Stimulated activated CD4-positive, alpha-beta T cell treated with anti-CD3 and anti-CD28 coated beads, Interleukin-15, amount 100 ng/mL, for 1 hour (primary cell): ENCODE measurements at places on chromosomes 11 and 22.

DNA sequence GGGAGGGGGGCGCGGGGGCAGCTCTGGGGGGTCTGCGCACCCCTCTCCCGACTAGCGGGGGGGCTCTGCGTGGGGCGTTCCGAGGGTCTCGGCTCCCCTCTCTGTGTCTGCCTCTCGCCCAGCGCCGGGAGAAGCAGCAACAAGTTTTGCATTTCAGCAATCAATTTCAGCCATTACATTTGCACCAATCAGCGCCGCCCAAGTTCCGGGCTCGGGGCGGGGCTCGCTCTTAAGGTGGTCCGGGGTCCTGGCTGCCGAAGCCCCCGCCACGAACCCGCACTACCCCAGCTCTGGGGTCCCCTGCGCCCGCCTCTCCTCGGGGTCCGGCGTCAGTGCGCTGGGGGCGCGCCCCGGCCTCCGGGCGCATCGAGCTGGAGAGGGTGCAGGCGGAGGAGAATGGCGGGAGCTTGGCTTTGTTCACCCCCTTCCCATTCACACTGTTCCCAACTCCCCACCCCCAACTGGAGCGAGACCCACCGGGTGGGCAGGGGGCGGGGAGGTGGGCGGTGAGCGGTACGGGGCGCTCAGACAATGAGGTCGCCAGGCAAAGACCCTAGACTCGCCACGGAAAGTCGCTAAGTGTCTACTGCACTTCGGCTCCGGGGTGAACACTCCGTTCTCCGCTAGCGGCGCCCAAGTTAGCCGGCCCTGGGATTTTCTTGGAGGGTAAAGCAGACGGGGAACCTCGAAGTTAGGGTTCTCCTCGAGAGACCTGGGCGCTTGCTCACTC, at the start of gene MN1:
Gene MN1 (minus strand): TSS at position 141 of the 730 bp plus-strand sequence. CDS start 1,213 bp downstream, outside the sequence.
- DNase-seq, result peak; percentile 52

GRCh38 chr11:59221441-59221840, 8.7 kb upstream of the MPEG1 start:
- no peak for DNase-seq

DNA sequence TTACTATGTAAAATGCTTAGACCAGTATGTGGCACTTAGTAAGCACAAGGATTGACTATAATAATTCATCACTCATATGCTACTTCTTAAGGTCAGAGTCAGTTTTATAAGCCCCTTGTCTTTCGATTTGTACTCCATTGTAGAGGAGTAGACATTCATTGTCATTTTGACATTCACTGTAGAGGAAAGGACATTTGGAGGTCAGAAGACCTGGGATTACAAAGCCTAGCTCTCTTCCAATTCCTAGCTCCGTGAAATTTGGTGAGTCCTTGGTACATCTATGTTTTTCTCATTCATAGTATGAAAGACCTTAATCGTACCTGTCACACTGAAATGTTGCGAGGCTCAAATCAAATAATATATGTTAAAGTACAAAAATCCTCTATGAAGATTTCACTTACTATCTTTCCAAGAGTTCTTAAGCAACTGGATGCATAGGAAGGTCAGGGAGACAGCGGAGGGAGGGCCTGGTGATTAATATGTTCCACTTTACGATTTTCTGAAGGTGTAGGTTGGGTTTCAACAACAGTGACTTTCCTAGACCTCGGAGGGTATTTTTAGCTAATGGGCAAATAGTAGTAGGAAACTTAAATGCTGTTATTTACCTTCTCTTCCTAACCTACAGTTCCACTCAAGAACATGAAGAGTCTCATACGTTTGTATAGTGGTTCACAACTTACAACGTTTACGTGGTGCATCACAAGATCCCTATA, 1.4 kb upstream of the EMSY start:
- DNase-seq, result no peak

DNA sequence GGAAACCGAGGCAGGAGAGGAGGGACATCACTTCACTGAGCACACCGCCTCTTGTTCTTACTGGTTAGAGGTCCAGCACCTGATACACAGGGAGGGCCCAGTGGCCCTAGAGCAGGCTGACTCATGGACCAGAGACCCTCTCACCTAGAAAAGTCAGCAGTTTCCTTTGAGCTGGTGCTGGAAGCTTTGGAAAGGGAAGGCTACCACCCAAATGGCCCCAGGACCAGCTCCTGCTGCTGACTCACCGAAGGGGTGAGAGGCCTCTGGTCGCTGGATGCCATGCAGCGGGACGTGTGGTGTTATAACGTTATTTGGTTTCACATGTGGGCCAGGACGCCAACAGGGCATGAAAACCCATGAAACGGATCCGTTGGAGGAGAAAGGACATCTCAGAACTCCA, 3.8 kb downstream of the NADSYN1 start:
- no peak for DNase-seq

GRCh38 chr11:57305523-57305922, 19.2 kb downstream of the TNKS1BP1 start:
- DNase-seq, result no peak

DNA sequence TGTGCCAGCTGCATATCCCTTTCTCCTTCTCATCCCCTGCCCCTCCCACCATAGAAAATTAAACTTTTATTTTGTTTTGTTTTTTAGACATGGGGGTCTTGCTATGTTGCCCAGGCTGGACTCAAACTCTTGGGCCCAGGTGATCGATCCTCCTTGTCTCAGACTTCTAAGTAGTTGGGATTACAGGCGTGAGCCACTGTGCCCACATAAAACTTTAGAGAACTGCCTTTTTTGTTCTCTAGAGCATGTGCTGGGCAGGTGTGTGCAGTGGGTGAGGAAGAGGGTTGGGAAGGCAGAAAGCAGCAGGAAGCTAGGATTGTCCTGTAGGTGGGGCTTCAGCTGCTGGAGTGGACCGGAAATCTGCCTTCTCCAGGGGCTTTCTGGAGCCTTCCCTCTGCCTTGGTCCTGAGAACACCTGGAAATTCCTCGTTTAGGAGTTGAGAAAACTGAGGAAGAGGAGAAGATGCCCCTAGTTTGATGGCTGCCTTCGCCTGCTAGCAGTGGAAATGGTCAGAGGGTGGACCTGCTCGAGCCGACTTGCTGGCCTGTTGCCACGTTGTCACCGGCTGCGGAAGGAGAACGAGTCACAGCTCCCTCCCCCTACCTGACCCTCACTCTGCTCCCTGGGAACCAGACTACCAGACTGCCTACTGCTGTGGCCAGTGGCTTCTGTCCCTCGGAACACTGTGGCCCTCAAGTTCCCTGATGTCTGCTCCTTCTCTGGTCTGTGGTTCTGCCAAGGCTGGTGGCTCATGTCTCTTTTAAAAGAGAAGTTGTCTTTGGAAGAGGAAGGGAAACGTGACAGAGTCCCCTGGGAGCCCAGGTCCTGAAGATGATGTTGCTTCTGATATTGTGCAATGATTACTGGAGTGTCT, 4.0 kb downstream of the ST14 start:
- DNase-seq, result no peak

GRCh38 chr11:8839306-8839956, 71.6 kb upstream of the AKIP1 start:
- no peak for DNase-seq

GRCh38 chr11:128693416-128693712, 508 bp upstream of the FLI1 start:
- DNase-seq, result no peak

GRCh38 chr22:33678523-33678922, 241.8 kb downstream of the LARGE1 start:
- DNase-seq, result no peak

- DNase-seq, result no peak
Observed at GRCh38 chr11:127693686-127694085, 693.1 kb upstream of the KIRREL3 start.

DNA sequence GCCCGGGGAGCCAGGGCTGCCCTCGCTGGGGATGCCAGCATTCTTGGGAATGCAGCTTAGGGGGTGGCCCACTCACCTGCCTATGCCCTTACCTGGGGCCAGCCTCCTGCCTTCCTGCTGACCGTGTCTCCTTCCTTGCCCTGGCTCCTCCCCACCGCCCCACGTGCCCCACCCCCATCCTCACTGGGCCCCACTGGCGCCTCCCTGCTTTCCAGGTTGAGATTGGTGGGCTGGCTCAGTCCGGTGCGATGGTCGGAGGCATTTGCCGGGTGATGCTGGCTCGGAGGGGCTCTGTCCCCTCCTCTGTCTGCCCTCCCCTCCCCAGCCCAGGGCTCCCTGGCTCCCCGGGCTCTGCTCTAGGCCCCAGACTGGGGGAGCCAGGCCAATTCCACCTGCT, 34.1 kb upstream of the GRAMD4 start:
- DNase-seq, result no peak

DNA sequence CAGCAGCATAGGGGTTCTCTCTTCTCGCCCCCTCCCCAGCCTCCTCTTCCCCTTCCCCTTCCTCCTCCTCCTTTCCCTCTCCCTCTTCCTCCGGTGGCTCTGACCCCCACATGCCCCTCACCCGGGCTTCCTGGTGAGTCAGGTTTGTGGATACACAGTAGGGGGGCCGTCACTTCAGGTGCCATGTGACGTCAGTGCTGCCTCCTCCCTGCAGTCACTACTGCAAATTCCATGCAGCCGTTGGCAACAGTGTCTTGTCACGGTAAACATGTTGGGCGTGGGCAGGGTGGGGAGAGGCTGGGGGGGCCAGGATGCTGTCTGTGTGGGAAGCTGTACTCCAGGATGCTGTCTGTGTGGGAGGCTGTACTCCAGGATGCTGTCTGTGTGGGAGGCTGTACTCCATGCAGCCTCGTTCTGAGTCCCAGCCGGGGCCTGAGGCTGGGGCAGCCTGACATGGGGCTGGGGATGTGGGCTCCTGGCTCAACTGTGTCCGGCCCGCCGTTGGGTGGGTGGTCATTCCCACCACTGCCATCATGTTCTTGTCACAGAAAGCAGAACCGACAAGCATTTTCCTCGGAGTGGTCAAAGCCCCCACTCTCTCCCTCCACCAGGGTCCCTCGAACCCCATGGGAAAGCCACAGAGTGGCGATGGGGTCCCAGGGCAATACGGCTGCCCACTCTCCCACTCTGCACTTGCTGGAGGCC, 2.4 kb upstream of the MUC2 start:
- no peak for DNase-seq

DNA sequence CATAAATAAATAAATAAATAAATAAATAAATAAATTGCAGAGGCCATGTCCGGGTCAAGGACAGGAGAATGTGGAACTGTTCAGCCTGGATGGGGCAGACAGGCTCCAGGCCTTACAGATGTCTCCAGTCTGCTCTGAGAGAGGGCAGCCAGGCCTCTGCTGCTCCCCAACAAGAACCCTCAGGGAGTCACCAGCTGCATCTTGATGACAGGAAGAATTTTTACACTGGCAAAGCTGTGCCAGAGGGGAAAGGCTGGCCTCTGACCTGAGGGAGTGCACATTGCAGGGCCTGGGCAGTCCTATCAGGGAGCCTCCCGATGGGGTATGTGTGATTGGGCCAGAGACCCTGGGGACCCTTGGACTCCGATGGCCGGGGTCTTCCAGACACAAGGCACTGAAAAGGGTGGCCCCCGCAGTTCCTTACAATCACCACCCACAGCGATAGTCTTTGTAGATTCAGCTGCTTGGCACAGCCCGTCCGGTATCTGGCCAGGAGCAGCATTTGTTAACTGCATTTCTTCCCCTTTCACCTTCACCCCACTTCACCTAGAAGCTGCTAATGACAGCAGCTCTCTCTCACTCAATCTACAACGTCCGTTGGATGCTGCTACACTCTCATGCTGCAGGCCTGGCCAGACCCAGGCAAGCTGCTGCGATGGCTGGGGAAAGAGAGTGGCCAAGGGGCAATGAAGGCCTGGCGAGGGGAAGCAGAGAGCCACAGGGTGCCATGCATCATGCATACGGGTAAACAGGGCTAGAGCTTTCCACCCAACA, 8.1 kb downstream of the MOGAT2 start:
- DNase-seq, result no peak
